CD8-positive, alpha-beta T cell (primary cell): ENCODE measurements at places on chromosomes 16 and 17. TPM values are rescaled to one million over a fixed set of nuclear protein-coding genes. Genes with fewer than 3 reads are reported as not detected.

The TMEM235 gene
- total RNA-seq, result not detected

The PIGS gene
- total RNA-seq, result 60.0 TPM

The MSLN gene
- total RNA-seq, result not detected

The TEX19 gene
- total RNA-seq, result not detected

The MPV17L gene
- total RNA-seq, result not detected

The PRR35 gene
- total RNA-seq, result not detected
